ENCODE measurements at places on chromosomes 16 and 17.

DNA sequence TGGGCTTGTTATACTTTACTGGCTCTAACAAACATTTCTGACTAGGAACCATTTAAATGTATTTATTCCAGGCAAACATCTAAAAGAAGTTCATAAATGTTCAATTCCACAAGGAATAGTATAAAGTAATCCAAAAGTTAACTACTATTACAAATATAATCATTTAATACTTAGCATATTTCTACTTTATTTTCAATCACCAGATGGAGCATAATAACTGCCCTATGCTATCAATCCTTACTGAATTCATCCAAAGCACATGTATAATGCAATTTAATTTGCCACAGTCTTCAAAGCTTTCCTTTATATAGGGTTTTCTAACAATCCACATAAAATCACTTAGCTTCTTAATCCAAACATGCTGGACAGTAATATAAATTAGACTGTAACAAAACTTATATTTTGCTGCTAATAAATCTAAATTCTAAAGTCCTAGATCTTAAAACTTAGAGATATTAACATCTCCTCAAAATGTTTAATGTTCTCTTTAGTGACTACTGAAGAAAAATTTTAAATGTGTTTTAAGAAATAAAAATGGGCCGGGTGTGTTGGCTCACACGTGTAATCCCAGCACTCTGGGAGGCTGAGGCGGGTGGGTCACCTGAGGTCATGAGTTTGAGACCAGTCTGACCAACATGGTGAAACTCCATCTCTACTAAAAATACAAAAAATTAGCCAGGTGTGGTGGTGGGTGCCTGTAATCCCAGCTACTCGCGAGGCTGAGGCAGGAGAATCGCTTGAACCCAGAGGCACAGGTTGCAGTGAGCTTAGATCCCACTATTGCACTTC, 5.9 kb downstream of the MEIOB start:
- no peak for DNase-seq

DNA sequence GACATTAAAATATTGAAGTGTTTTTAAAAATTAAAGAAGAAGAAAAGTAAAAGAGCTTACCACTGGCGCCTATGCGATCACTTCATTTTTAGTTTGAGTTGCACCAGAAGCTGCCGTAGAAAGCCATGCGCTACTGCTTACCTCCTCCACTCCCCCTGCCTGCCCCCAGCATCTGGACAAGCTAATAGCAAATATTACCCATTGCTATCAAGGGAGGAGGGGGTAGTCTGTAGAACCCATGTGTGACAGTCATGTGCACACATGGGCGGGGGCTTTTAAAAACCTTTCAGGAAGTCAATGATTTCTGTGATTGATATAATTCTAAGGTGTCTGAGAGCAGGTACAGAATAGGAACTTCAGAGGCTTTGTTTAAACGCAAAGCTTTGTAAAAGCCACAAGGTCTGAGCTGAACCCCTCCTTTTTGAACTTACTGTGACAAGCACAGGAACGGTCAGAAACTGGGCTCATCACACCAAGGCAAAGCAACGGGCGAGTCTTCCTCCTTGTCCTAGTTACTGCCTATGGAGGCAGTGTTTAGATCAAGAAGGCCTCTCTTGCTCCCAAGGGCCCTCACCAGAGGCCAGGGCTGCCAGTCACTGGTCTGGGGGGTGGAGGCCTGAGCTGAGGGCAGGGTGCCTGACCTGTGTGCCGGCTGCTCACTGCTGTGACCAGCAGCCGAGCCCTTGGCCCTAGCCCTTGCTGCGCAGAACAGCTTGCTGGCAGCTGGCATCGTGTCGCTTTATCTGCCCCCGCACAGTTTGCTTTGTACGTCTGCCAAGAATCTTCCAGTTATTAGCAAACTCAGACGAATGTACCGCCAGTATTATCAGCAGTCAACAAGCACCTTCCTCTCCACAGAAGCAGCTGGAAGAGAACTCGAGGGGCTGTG, 15.0 kb downstream of the GINS2 start:
- DNase-seq = peak; percentile 60

GRCh38 chr16:79001156-79001967, 599.2 kb downstream of the MAF start:
- DNase-seq = peak; percentile 44

GRCh38 chr17:78227455-78227916, 3.9 kb upstream of the TMEM235 start:
- DNase-seq = no peak

DNA sequence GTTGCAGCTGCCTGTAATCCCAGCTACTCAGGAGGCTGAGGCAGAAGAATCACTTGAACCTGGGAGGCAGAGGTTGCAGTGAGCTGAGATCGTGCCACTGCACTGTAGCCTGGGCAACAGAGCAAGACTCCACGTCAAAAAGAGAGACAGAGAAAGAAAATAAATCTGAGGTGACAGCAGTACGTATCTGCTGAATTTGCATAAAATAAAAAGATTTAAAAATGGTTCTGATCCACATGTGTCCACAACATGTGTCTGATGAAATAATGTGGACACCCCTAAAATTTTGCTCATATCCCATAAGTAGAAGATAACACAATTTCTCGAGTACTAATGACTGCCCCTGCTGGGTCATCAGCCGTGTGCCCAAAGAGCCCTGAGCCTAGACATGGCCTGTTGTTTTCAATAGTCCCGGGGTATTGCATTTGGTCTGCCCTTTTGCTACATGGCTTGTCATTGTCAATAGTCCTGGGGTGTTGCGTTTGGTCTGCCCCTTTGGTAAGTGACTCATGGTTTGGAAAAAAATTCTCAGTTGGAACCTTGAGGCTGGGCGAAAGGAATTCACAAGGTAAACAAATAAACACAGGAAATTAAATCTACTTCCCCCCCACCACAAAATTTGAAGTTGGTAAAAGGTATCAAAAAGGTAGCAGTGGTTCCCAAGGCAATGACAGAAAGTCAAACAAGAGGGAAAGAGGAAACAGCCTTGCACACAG, 434.6 kb upstream of the MAF start:
- DNase-seq = no peak

DNA sequence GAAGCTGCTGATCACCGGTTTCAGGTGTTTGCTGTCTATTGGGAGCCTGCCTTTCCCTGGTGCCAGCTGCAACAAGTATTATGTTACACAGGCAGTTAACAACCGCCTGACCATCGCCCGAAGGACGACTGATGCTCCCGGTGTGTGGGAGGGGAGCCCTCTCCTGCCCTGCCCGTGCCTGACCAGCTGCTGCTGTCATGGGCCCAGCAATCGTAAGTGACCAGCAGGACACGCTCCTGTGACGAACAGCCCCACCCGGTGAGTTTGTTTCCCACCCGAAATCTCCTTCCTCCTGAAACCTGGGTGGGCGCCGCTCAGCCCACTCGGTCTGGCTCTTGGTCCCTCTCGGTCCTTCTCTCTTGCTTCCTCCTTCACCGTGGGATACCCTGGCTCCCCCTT, 17.9 kb upstream of the UBE2I start:
- DNase-seq = peak; percentile 87

- no peak for DNase-seq
Measured at GRCh38 chr17:82668024-82668630, 19.9 kb upstream of the WDR45B start.

GRCh38 chr16:23700509-23700908, 12.5 kb downstream of the ERN2 start:
- peak; percentile 16 for DNase-seq

- no peak for DNase-seq
Measured at GRCh38 chr17:39868554-39868942, 546 bp downstream of the ZPBP2 start.

DNA sequence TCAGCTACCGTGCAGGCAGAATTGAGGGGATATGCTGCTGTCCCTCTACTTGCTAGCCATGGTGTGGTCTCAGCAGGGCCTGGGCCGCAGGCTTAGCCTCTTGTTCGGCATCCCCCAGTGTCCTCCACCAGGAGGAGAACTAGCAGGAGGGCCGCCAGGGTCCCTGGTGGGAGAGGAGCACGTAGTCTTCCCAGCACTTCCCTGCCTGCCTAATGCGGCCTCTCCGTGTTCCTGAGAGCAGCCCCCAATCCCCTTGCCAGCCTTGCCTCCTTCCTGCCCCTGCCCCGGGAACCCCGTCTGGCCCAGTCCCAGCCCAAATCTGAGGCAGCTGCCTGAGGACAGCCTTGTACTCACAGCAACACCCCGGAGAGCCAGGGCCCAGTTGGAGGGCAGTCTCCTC, 38.1 kb downstream of the PLD6 start:
- DNase-seq = no peak

DNA sequence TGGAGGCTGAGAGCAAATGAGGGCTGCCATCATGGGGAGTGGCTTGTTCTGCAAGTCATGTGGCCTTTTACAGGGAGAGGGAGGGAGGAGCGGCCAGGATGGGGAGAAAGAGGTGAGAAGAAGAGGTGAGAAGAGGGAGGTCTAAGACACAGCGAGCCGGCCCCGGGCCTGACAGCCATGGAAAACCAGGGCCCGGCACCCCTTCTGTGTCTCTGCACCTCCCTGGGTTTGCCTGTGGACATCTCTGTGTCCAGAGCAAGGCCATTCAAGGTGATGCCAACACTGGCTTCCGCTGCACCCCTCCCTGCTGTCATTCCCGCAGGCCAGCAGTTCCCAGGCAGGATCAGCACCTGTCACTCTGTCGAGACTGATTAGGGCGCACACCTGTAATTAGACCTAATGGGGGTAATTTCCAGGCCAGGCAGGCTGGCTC, 75.6 kb downstream of the MGAT5B start:
- DNase-seq = peak; percentile 98

- DNase-seq = no peak
Measured at GRCh38 chr16:69107316-69107962, 2.0 kb downstream of the HAS3 start.

- DNase-seq = no peak
Measured at GRCh38 chr17:742147-742793, 9.8 kb downstream of the GEMIN4 start.

- DNase-seq = no peak
Measured at GRCh38 chr16:66640724-66641314, 36.3 kb downstream of the CMTM3 start.

DNA sequence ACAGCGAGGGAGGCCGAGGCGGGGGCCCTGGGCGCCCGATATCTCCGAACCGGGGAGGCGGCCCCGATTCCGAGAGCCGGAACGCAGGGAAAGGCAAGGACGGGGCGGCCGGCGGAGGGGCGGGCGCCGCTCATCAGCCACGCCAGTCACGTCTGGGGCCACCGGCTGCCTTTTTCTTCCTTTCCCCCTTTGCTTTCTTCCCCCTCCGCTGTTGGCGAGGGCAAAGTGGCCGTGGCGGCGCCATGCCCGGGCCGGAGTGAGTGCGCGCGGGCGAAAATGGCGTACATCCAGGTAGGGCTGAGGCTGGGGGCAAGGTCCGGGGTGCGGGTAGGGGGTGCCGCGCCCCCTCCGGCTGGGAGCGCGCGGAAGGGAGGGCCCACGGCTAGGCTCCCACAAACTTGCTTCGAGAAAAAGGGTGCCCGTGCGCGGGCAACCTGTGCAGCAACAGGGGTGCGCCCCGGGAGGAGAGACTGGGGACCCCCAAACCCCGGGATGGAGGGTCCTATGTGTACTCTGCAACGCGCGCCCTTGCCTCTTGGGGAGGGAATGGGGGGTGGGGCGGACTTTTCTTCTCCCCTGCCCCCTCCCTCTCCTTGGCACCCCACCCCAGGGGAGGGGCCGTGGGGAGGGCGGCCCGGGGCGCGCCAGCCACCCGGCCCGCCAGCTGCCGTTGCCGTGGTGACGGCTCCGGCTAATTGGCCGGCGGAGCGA, 486 bp downstream of the SYT17 start:
- DNase-seq = peak; percentile 89

GRCh38 chr17:3866276-3866675, 20.2 kb upstream of the NCBP3 start:
- no peak for DNase-seq

GRCh38 chr17:29585080-29585751, 4.2 kb downstream of the GIT1 start:
- DNase-seq = no peak

DNA sequence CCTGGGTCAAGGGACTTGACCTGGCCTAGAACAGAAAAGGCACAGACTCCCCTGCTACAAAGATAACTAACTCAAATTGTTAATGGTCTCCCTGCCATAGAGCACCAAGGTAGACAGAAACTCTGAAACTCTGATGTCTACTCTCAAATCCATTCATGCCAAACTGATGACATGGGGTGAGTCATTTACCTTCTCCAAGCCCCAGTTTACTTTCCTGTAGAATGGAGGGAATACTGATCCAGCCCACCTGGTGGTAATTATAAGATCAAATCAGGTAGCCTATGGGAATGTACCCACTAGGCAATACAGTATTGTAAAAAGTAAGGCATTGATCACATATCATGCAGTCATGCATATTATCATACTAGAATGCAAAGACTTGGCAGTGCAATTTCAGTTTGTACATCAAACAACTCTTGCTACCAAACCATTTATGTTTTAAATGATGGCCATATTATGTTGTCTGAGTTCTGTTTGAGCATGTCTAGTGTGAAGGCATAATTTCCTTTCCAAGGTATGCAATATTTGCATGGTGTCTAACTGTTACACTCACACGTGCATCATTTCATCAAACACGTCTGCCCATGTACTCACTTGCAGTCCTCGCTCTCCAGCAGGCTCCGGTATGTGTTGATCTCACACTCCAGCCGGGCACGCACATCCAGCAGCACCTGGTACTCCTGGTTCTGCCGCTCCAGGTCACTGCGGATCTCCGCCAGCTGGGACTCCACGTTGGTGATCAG, 3.0 kb downstream of the KRT31 start:
- no peak for DNase-seq

DNA sequence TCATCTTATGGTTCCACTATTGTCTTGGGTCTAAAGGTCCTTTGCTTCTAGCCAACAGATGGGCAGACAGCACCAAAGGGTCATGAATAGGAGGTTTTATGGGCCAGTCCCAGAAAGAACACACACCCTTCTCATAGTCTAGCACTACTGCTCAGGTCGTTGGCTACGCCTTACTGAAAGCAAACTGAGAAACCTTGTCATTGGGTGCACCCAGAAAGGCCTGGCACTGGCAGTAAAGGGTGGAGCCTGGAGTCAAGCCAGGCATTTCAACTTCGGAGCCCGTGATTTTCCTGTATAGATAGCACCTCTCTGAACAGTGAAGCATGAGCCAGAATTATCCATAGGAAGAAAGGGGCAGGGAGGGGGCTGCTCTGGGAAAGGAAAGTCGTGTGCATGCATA, 74.9 kb downstream of the VAT1L start:
- no peak for DNase-seq

DNA sequence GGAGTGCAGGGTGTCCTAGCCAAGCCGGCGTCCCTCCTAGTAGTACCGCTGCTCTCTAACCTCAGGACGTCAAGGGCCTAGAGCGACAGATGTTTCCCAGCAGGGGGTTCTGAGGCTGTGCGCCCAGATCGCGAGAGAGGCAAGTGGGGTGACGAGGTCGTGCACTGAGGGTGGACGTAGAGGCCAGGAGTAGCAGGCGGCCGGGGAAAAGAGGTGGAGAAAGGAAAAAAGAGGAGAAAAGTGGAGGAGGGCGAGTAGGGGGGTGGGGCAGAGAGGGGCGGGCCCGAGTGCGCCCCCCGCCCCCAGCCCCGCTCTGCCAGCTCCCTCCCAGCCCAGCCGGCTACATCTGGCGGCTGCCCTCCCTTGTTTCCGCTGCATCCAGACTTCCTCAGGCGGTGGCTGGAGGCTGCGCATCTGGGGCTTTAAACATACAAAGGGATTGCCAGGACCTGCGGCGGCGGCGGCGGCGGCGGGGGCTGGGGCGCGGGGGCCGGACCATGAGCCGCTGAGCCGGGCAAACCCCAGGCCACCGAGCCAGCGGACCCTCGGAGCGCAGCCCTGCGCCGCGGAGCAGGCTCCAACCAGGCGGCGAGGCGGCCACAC, at the start of gene MMP2:
Gene MMP2 (plus strand): TSS at position 372 of the 603 bp plus-strand sequence. CDS start 282 bp downstream, outside the sequence.
- peak; percentile 66 for DNase-seq

Measured in NCI-H1417 (cell line).